ENCODE measurements at places on chromosomes 12 and 14.

DNA sequence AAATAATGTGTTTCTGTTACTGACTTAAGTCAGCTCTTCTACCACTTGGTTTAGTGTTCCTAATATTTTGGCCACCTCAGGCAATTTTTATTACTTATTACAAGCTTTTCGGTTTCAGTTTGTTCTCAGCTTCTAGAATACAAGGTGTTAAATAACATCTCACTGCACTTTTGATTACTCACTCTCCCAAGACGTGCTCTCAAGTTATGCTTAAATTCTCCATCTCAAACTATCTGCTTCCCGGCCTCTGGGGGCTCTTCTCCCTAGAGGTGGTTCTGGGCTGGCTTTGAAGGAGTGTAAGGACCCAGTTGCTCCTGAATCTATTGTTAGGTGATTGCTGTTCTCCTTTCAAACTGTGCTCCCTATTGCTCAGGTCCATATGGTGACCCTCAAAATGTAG, 193.9 kb upstream of the DDHD1 start:
- no peak for ATAC-seq

- no peak for ATAC-seq
These were observed 13.7 kb downstream of the EEA1 start for GRCh38 chr12:92915365-92915764.

- no peak for ATAC-seq
These were observed 708 bp downstream of the FNTB start for GRCh38 chr14:64987438-64987767.

GRCh38 chr12:10220398-10221077, 7.9 kb downstream of the GABARAPL1 start:
- peak; percentile 98 for ATAC-seq

GRCh38 chr12:608413-608812, 54.8 kb downstream of the NINJ2 start:
- ATAC-seq, result no peak

DNA sequence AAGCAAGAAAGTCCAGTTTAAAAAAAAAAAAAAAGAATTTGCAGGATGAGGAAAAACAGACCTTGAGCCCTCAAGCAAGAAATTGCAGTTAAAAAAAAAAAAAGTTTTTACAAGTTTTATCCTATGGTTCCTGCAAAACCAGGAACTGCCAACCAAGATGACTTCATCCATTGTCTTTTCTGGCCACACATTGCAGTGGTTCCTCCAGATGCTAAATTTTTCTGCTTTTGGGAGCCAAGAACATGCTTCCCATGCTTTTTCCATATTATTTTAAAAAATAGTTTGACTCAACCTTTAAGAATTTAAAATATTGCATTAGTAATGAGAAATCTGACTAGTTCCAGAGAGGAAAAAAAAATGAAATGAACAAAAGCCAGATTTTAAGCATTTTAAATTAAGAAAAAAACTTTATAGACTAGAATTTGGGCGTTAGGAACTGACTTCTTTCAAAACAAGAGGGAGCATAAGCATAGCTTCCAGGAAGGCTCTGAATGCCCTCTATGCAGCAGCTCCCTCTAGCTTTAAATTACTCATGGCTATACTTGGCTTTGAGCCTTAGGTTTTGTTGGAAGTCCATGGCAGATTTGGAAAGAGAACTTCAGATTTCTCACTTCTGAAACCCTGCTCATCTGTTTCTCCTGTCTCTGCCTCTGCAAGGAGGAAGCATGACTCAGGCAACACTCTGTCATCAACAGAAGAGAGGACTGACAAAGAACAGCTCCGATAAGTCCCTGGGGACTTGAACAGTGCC, 124.5 kb downstream of the GPR65 start:
- ATAC-seq, result peak; percentile 84

GRCh38 chr12:2800046-2800570, 5.3 kb downstream of the FKBP4 start:
- no peak for ATAC-seq

DNA sequence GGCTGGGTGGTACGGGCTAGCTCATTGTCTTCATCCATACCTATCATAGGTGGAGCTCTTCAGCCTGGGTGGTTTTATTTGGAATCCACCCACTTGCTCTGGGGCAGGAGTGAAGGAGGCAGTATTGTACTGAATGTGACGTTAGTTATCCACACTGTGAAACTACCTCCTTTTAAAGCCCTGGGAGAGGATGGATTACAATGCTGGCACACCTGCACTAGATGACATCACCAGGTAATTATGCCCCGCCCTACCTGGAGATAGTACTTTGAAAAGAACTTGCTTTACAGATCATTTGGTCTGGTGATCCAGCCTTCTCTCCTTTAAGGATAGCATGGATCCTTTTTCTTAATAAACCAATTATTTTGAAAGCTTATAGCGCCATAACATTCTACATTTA, 78.0 kb downstream of the B4GALNT3 start:
- ATAC-seq, result no peak

DNA sequence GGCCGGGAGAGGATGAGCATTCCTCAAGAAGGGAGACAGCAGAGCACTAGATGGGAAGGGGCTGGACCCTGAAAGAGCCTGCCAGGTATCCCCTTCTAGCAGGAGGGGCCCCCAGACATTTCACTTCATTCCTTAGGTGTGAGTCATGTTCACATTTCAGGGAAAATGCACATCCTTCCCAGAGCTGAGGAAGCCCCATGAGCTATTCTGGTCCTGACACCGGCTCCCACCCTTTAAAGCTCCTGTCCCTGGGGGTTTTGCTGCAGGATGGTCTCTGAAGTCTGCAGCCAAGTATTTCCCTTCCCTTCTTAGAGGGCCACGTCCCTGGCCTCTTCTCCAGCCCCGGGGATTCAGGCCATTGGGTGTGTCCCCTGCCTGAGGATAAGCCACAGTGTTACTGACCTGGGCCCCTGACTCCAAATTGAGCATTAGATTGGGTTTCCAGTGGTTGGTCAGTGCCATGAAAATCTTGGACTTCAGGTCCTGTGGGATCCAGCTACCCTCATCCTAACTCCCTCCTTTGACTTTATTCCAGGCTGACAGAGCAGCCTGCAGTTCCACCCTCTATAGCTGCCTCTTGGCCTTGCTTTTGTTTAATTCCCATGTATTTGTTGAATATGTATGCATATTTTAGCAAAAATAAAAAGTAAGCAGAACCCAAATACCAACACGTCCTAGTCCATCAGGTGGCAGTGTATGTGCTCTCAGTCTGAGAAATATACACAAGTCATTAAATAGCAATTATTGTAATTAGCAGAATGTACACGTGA, 267.1 kb downstream of the CACNA1C start:
- ATAC-seq, result no peak

GRCh38 chr12:63977441-63977840, 132.9 kb downstream of the SRGAP1 start:
- ATAC-seq, result no peak

GRCh38 chr14:82911930-82912329, 1378.3 kb upstream of the SEL1L start:
- no peak for ATAC-seq

GRCh38 chr12:119208626-119209061, 29.9 kb downstream of the HSPB8 start:
- ATAC-seq, result peak; percentile 94

- ATAC-seq, result no peak
These were observed 3.4 kb upstream of the ARHGAP5 start for GRCh38 chr14:32073537-32074189.

DNA sequence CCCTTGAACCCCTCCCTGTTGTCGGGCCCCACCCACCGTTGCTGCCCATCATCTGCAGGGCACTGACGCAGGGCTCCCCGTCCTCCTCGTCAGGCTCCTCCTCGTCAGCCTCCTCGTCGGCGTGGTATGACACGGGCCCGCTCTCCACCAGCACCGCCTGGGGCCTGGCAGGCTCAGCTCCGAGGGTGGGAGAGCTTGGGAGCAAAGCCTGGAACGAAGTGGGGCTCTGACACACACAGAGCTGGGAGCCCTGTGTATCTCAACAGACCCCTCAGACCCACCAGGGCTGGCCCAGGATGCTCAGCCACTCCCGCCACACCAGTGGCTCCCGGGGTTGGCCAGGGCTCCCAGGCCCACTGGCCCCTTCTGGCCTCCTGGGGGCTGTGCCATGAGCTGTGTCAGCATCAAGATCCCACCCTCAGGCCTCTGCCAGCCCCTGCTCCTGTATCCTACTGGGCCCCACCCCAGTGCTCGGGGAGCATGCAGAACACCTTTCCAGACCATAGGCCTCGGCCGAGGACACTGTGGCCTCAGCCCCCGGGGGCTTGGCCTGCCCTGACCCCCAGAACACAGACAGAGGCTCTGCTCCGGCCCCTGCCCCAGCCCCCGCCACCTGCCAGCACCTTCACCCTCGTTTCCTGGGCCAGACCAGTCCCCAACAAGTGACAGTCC, 30.1 kb upstream of the NUDT14 start:
- ATAC-seq, result no peak

GRCh38 chr14:24948261-24948847, 101.6 kb downstream of the STXBP6 start:
- no peak for ATAC-seq

- no peak for ATAC-seq
These were observed 40.6 kb downstream of the SSH1 start for GRCh38 chr12:108816652-108817335.

DNA sequence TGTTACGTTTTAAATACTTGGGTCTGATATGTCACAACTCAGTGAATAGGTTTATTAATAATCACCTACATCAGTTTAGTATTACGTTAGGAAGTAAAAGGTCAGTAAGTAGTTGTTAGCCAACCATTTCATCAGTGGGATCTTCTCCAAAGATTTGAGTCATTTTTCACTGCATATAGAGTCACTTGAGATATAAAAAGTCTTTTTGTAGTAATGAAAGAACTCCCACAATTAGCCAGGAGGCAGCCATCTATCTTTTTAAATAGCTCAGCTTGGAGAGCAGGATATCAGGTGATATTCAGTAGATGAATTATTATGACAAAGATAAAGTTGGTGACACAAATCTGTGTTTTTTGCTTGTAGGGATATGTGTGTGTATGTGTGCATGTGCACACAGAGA, 309.3 kb downstream of the PDZRN4 start:
- ATAC-seq, result no peak

DNA sequence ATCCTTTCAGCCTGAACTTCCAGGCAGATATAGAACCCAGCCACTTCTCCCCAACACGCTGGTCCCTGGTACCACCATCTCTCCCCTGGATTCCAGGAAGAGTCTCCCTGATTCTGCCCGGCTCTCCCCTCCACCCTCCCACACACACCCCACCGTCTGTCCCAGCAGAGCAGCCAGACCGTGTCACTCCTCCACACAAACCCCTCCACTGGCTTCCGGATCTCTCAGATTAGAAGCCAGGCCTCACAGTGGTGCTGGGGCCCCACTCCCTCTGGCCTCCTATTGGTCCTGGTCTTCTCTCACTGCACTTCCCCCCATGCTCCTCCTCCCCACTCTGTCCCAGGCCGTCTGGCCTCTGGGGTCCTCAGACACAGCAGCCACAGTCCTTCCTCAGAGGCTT, 52.4 kb upstream of the CDKN3 start:
- no peak for ATAC-seq

- no peak for ATAC-seq
These were observed 23.2 kb downstream of the UBE3B start for GRCh38 chr12:109500406-109501185.

- no peak for ATAC-seq
These were observed 25.2 kb downstream of the NID2 start for GRCh38 chr14:52043690-52044089.

DNA sequence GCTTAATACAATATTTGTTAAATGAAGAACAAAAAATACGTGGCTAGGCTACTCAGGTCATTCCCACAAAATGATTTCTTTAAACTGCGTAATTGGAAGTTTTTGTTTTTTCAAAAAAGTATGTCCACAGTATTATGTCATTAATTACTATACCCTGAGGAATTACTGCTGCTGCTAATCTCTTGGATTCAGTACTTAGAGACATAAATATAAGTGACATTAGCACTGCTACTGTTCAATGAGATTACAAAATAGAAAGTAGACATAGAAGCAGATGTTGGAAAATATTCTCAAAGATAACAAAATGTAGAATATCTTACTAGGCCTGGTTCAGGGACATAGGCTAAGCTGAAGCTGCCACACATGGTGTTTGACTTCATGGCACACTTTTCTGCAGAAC, 36.3 kb downstream of the HMGA2 start:
- ATAC-seq, result no peak

DNA sequence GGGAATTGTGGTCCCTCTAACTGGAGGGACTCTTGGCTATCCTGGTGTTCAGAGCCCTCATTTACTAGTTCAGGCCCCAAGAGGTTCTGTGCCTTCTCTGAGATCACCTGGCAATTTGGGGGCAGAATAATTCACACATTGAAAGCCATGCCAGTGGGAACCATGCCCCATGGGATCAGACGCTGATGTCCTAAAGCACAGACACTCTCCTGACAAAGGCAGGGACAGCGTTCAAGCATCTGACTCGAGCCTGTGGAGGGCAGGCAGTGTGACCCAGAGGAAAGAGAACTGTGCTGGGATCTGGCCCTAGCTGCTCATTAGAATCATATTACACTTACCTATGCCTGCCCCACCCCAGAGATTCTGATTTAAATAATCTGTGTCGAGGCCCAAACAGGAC, 2.4 kb upstream of the ASB2 start:
- no peak for ATAC-seq

GRCh38 chr12:48131517-48131916, 12.4 kb downstream of the PFKM start:
- ATAC-seq, result no peak

DNA sequence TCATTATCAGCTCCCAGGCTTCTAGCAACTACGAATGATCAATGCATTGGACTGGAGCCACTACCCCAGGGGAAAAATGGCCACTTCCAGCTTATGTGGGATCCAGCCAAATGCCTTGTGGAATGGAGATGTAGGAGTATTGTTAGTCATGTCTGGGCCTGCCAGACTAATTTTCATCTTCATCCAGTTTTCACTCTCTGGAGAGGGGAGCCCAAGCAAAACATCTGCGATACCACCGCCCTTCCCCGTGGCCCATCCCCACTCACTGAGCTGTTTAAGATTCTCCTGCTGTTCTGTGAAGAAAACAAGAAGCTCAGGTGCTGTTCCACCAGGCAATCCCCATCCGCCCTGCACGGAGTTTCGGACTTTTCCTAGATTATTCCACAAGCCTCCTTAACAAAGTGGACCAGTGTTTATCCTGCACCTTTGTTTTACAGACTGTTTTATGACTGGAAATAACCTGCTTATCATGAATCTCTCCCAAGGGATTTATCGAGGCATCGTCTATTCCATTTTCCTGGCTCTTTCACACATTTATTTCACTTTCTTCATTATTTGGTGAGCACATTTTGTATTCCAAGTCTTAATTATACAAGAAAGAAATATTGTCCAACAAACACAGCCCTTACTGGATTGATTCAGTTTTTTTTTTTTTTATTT, 35.5 kb upstream of the MAX start:
- ATAC-seq, result no peak

GRCh38 chr14:48826058-48826457, 760.1 kb downstream of the RPS29 start:
- no peak for ATAC-seq
